RWPE1 (cell line): ENCODE measurements at places on chromosomes 7 and 10.

- DNase-seq, result no peak
These were observed 181.6 kb downstream of the XPNPEP1 start for GRCh38 chr10:109741712-109742111.

DNA sequence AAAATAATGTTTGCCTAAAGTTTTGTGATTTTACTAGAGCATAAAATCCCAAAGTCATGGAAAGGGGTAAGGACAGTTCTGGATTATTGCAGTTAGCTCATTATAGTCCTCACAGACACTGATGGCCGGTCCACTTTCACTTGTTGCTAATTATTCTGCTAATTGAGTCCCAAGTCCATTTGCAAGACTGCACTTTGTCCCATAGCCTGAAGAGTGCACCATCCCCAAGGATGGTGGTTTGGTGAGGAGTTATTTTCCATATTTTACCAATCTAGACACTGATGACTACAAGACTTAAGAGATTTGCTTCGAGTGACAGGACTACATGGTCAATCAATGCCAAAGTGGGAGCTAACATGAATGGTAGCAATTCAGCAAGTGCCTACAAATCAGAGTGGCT is 181.8 kb upstream of the CACNA2D1 start:
- DNase-seq, result no peak

DNA sequence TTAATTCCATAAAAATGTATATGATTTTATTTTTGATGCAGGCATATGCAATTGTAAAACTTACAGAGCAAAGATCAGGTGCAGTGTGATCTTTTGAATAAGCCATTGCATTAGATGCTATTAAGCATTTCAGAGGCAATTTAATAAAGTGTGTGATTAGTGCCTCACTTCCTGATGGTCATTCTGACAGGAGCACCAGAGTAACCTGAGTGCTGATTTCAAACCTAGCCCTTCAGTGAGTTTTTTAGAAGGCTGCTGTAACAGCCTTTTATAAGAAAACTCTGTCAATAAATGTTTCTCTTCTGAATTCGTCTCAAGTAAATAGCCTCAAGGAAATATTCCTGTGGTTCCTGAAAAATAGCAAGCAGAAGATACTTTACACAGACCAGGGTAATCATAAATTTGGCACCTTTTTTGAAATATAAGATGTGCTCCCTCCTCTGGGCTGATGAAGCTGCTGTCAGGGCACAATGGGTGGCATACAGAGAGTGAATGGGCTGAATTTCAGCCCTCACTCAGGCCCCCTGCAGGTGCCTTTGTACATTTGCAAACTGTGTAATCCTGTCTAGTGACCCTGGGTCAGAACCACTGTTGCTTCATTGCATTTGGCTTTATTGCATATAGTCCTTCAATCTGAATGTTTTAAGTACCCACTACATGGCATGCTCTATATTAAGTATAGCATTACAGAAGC is 193.7 kb upstream of the CSTF2T start:
- no peak for DNase-seq

DNA sequence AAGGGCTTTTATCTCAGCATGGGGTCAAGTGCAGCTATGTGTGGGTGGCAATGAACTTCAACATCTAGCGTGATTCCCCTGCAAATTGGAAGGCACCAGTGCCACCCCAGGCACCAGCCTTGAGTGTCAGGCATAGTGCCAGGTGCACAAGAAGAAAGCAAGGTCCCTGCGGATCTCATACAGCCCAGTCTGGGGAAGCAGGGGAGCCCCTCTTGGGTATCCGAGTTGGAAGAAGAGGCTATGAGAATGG is 269.0 kb downstream of the RPS24 start:
- DNase-seq, result no peak

- no peak for DNase-seq
These were observed 84.2 kb upstream of the IKZF1 start for GRCh38 chr7:50220273-50220672.

DNA sequence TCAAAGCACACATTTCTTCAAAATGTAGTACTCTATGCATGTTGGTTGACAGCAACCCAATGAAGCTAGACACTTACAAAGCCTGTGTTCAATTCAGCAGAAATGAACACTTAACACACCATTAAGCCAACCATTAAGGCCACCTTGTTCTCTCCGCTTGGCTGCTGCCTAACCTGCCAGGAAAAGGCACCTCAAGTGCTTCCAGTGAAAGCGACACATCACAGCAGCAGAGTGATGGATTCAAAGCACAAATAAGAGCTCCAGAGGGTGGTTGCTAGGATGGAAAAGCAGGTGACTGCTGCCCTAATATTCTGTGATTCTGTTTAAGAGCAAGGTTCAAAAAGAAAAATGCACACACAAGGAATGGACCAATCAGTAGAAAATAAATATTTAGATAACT is 81.5 kb upstream of the GNAI1 start:
- no peak for DNase-seq

DNA sequence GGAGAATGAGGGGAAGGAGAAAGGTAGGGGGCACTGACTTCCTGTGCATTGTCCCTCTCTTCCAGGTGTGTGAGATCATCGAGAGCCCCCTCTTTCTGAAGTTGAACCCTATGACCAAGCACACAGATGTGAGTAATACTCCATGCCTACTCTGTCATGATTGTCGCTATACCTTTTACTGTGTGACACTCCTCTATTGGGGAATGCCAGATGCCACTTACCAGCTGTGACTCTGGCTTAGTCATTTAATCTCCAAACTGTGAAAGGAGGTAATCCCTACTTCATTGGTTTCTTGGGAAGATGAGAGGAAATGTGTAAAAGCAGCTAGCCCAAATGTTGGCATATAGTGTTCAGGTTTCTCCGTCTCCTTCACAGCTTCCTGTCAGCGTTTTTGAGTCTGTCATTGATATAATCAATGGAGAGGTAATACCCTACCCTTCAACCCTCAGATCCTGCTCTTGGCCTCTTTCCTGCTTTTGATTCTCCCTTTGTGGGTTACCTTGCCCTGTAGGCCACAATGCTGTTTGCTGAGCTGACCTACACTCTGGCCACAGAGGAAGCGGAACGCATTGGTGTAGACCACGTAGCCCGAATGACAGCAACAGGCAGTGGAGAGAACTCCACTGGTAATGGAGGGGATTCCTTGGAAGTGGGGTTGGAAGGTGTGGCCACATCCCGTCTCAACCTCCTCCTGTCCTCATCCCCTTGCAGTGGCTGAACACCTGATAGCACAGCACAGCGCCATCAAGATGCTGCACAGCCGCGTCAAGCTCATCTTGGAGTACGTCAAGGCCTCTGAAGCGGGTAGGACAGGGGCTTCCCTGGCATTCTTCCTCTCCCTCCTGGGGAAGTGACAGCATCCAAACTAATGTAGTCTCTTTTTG is 2.0 kb downstream of the COPS6 start:
- DNase-seq, result no peak

- no peak for DNase-seq
These were observed 309.8 kb downstream of the AHR start for GRCh38 chr7:17608114-17608833.

GRCh38 chr10:5325076-5325475 is 39.7 kb upstream of the UCN3 start:
- no peak for DNase-seq

DNA sequence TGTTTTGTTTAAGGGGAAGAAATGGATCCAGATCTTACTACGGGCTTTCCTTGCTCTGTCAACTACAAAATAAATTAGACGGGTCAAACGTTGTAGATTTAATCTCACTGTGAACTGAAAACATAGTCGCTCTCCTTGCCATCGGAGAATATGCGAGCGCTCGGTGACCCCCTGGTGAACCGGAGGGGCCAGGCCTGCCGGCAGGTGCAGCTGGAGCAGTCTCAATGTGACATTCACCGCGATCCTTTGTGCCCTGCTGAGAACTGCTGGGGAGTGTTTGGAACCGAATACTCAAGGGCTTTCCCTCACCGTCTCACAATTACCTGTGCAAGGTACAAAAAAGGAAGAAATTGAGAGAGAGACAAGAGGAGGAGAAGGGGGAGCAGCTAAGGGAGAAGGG is 174.1 kb upstream of the GPR26 start:
- no peak for DNase-seq

- peak; percentile 3 for DNase-seq
These were observed 631 bp downstream of the RTKN2 start for GRCh38 chr10:62268027-62268398.

GRCh38 chr7:122989577-122989976 is 5.9 kb downstream of the TAS2R16 start:
- no peak for DNase-seq

DNA sequence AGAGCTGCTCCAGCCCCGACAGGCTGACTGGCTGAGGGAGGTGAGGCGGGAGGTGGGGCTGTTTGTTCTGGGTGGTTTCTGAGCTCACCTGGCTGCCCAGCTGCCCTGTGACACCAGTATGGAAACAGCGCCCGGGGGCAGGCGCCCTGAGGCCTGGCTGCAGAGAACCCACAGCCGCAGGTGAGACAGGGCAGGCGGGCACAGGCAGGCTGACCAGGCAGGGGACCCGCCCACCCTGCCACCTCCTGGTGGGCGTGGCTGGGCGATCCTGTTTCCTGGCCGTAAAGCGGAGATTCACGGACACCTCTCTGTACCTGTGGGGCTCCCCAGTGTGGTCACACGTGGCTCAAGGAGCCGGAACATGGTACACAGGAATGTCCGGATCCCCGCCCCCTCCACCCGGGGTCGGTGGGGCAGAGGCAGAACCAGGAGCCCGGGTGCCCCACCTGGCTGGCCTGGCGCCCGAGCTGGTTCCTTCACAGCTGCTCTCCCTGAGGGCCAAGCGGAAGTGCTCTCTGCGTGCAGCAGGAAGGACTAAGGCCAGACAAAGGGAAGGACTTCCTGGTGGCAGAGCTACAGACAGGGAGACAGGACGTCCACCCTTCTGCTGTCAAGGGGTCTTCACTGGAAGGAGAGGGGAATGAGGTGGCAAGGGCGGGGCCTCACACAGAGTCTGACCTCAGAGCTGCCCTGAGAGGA is 3.9 kb downstream of the MICALL2 start:
- peak; percentile 87 for DNase-seq

- DNase-seq, result no peak
These were observed 102.3 kb downstream of the NPTX2 start for GRCh38 chr7:98719396-98719795.

- no peak for DNase-seq
These were observed 70.2 kb upstream of the ADAM12 start for GRCh38 chr10:126458466-126458865.

DNA sequence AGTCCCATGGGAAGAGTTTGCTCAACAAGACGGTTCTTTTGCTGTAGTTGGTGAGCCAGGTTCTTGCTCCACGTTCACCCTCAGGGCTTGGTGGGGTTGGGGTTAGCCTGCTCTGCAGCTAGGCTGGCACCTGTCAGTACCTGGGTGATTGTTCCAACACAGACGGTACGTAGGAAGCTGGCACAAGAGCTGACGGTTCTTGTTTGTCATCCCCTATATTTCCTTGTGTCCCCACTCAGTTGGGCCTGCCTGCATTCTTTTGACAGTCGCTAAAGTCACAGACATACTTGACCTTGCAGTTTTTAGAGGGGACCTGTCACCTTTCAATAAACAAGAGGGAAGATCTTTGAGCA is 40.2 kb upstream of the SYPL1 start:
- DNase-seq, result no peak

DNA sequence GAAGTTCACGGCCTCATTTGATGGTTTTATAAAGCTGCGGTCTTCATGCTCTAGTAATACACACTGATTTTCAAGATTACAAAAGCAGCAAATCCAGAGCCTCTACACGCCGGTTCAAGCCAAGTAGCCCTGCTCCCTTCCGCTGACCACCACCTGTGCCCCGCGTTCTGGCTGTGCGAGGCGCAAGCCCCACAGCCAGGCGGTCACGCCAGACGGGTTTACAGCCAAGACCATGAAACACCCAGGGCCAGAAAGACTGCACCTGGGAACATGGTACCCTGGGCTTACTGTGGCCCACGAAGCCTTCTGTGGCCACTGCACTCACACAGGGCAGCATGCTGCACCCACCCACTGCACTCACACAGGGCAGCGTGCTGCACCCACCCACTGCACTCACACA is 33.6 kb downstream of the GPER1 start:
- DNase-seq, result no peak

- no peak for DNase-seq
These were observed 7.7 kb downstream of the PON2 start for GRCh38 chr7:95427166-95427565.

GRCh38 chr10:6022660-6023059 is 39.5 kb downstream of the IL2RA start:
- no peak for DNase-seq

GRCh38 chr7:24980534-24981170 is 674 bp upstream of the OSBPL3 start:
- DNase-seq, result peak; percentile 47

GRCh38 chr10:132893090-132893489 is 49.3 kb downstream of the CFAP46 start:
- no peak for DNase-seq

GRCh38 chr7:155919391-155920067 is 107.3 kb upstream of the SHH start:
- DNase-seq, result no peak

DNA sequence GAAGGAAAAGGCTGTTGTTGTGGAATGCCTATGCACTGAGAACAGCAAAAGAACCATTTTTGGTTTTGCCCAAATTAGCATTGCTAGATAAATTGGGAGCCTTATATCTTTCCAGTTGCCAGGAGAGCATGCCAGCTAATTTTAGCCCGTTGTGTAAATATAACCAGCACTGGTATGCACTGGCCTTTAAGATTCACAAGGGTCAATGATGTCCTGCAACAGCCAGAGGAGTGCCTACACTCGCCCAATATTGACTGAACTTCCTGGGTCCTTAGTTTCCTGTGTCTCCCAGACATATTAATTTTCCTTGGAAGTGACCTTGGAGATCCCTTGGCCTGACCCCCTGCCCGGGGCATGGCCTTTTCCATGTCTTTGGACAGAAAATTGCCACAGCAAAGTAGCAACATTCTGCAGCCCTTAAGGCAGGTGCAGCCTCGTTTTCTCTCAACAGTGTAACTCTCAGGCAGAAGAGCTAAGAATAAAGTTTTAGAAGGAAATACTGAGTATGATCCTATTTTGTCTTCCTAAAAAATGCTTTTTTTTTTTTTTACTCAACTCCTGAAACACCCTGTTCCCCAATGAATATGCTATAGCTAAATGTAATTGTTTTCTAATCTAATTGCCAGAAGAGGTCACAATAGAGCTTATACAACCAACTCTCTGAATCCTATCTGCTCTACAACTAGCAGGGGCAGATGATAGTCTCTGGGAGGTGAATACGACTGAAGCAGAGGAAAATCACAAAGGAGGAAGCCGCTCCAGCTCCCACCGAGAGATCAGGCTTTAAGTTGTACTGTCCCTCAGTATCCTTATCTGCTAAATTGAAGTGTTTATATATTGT is 131.9 kb upstream of the PCGF5 start:
- DNase-seq, result peak; percentile 50

DNA sequence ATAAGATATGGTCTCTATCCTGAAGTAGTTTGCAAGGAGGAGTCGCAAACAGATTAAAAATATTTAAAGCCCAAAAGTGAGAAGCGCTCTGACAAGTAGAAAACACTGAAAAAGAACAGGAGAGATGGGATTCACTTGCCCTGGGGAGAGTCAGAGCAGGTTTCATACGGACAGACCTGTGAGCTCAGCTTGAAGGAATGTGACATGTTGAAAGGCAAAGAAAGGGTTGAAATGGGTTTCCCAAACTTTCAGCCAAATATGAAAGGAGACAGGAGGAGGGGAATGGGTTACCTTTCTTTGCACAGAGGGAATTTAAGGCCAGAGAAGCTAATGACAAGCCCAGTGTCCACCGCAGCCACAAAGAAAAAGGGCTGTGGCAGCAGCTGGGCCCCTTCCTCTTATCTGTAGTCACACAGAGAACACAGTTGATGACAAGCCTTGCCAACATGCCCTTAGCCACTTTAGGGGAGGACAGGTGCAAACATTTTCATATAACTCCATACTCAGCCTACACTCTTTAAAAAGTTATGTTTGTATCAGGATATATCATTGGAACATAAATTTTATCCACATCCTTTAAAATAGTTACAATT is 14.9 kb downstream of the HOXA1 start:
- DNase-seq, result peak; percentile 86
